Activated T-helper 1 cell treated with Interleukin-2 at 50 U/mL for 16 hours (primary cell): ENCODE measurements at places on chromosomes 6 and 20.
A peak's percentile ranks its signal among the peaks of the same experiment; 100 is the strongest.

- no peak for DNase-seq
Observed at GRCh38 chr20:36606158-36607066, 833 bp downstream of the RAB5IF start.

DNA sequence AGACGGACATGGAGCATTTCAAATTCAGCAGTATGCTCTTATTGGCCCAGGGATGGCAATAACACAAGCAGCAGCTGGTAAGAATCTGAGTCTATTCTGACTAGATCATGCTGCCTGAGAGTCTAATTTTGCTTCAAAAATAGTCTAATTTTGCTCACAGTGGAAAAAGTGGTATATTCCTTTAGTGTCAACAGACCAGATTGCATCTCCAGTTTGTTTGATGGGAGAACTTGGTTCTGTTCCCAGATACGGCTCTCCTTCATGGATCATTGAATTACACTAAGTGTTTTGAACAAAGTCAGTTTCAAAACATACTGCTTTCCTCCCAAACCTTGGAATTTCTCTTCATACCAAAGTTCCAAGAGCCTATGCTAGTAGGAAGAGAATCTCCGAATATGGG lies 586.1 kb downstream of the RNF144B start:
- no peak for DNase-seq

DNA sequence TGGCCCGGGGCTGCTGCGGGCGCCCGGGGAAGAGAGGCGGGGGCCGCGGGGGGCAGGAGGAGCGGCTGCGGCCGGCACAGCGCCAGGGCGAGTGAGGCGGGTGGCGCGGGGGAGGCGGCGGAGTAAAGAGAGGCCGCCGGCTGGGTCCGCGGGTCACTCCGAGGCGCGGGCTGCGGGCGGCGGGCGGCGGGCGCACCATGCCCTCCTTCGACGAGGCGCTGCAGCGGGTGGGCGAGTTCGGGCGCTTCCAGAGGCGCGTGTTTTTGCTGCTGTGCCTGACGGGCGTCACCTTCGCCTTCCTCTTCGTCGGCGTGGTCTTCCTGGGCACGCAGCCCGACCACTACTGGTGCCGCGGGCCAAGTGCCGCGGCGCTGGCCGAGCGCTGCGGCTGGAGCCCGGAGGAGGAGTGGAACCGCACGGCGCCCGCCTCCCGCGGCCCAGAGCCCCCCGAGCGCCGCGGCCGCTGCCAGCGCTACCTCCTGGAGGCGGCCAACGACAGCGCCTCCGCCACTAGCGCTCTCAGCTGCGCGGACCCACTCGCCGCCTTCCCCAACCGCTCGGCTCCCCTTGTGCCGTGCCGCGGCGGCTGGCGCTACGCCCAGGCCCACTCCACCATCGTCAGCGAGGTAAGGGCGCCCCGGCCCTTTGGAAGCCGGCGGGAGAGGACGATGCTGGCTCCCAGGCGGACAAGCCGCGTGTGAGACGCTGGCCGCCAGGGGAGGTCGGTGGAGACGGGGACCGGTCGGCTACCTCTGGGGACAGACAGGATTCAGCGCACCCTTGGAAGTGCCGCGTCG lies at the start of gene SLC22A3:
Gene SLC22A3, plus strand, starts transcription at position 156 of the 797 bp plus-strand sequence. Its CDS starts 42 bp downstream, at position 198.
- no peak for DNase-seq

- DNase-seq: no peak
Observed at GRCh38 chr6:119256978-119257462, 92.5 kb downstream of the MAN1A1 start.

DNA sequence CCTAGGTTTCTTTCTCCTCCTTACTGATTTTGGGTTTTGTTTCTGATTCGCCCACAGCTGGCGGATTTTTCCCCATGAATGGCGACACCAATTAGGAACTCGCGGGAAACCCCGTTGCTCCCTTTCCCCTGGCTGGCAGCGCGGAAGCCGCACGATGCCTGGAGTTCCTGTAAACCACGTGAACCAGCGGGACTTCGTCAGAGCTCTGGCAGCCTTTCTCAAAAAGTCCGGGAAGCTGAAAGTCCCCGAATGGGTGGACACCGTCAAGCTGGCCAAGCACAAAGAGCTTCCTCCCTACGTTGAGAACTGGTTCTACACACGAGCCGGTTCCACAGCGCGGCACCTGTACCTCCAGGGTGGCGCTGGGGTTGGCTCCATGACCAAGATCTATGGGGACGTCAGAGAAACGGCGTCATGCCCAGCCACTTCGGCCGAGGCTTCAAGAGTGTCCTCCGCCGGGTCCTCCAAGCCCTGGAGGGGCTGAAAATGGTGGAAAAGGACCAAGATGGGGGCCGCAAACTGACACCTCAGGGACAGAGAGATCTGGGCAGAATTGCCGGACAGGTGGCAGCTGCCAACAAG lies 3.2 kb upstream of the SEC23B start:
- no peak for DNase-seq

DNA sequence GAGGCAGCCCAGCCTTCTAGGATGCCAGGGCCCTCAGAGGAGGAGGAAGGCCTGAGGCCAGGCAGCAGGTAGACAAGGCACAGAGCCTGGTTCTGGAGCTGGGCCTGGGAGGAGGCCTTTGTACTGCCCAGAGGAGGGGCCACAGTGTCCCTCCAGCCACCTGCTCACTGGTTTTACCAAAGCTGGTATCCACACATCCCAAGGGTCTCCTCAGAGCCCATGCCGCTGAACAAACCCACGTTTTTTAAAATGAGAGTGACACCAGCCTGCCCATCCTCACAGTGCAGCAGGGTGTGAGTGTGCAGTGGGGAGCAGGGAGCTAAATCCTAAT lies 162.7 kb downstream of the LY86 start:
- no peak for DNase-seq

DNA sequence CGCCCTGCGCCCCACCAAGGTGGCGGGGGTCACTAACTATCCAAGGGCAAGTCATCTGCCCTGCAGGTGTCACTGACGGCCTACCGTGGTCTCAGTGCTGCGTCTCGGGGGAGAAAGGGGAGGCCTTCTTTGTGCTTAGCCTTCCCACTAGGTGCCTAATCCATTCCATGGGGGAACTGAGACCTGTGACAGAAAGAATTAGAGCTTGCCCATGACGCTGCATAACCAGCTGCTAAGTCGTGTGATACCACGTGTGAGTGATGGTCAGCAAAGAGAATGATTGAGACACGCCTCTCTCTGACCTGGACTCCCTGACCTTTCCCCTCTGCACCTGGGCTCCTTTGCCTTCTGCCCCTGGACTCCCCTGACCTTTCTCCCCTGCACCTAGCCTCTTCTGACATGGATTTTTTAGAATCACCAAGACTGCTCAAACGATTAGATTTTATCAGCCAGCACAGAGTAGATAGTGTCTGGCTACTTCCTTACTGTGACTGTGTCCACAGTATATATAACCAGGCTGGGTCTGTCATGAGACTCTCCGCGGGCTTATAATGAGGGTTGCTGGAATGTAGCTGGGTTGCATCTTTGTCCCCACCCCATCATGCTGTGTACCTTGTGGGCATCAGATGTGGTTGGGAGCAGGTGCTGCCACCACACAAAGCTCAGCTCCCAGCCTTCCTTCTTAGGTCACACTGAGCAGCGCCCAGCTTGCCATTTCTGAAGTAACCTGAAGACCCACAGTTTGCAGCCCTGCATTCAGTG lies 140.6 kb downstream of the TMEM242 start:
- DNase-seq: no peak

DNA sequence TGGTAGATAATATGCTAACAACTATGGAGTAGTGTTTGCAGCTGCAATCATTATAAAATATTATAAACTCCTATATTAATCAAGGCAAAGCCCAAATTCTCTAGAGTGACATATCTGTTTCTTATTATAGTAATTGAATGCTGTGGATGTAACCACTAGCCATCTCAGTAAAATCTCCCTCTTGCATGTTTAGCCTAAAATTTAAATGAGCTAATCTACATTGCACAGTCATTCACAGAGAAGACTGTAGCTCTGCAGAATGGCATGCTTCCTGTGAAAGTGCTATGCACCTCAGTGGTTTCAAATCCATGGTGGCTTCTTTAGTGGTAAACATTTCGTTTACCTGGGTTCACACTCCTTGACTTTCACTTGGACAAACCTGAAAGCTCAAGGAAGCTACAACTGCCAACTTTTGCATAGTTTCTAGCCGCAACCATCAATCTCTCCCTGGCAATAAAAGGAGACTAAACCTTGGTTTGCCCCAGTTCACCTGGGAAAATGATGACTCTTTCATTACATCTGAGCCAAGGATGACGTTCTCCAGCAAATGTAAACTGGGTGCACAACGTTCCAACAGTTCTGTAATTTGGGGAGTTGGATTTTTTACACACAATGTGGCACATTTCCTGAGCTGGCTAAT lies 47.2 kb downstream of the FILIP1 start:
- DNase-seq: no peak

GRCh38 chr20:57124800-57125517 lies 141.5 kb downstream of the BMP7 start:
- no peak for DNase-seq

DNA sequence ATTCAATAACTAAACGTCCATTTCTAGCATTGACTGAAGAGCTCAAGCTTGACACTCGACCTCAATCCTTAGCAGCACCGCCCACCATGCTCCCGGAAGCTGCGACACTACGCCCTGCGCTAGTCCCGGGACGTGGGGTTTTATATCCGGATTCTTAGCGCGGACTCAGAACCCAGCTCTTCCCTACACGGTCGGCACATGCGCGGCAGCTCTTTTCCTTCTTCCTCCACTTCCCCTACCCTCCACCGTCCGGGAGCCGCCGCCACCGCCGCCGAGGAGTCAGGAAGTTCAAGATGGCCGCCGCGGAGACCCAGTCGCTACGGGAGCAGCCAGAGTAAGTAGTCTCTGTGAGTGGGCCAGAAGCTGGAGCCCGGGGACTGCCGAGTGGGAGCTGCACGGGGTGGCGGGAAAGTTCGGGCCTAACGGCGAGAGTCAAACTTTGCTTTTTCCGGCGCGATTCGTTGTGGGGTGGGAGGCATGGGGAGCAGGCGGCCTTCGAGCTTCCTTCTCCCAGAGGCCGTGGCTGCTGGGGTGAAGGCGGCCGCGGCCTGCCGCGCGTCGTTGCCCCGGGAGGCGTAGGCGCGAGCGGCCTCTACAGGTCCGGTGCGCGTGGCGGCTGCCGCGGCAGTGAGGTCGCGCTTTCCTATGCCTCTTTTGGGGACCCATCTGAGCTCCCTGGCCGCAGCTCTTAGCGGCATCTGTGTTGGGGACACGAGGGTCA lies 57.6 kb downstream of the FAM217A start:
- peak; percentile 70 for DNase-seq

- DNase-seq: no peak
Observed at GRCh38 chr6:93259332-93259731, 160.0 kb downstream of the EPHA7 start.

GRCh38 chr6:108097882-108098281 lies 23.3 kb upstream of the OSTM1 start:
- no peak for DNase-seq

GRCh38 chr6:51817832-51818231 lies 269.6 kb downstream of the PKHD1 start:
- DNase-seq: no peak

DNA sequence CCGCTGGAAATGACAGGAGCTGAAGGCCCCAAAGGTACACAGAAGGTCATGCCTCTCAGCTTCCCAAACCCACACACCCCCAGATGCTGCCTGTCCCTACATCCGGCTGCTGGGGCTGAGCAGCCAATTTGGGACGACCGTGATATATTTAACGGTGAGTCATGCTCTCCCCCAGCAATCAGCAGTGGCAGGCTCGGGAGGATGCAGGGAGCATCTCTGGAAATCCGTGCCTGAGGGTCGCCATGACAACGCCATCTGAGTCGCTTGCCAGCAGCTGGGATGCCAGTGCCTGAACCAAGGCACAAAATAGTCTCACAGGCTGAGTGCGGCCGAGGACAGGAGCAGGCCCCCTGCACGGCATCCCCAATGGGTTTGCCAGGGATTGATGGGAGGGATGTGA lies 57.9 kb downstream of the KCNB1 start:
- DNase-seq: no peak

DNA sequence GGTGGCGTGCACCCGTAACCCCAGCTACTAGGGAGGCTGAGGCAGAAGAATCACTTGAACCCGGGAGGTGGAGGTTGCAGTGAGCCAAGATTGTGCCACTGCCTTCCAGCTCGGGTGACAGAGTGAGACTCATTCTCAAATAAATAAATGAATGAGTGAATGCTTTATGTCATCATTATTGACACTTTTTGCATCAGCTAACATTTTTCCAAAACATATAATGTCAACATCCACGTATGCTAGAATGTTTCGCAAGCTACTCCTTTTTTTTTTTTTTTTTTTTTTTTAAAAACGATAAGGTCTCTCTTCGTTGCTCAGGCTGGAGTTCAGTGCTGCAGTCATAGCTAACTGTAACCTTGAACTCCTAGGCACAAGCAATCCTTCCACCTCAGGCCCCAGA lies 72.2 kb downstream of the SENP6 start:
- no peak for DNase-seq

DNA sequence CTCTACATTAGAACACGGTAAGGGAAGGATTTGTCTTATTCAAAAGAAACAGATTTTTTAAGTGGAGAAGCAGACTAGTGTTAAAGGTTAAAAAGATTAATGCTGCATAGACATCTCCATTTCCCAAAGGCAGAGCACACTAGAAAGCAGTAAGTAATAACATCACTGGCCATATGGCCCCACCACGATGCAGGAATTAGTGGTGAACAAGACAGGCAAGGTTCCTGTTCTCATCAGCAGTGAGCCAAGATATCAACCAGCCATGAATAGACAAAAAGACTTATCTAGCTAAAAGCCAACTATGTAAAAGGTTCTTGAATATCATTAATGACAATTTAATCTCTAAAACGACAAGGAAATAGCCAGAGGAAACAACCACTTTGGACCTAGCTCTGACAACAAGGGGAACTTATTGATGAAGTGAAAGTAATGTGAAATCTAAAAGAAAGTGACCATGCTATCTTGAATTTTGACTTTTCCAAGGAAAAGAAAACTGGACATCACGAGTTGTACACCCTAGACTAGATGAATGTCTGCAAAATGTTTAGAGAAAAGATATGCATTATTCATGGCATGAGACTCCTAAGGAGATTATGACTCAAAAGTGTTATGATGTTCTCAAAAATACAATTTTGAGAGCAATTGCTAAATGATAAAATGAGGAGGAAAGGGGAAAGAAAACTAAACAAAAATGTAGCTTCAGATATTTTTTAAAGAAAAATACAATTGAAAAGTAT lies 157.9 kb upstream of the STXBP5 start:
- DNase-seq: no peak
